Bronchus fibroblast of lung (primary cell): ENCODE measurements at places on chromosomes 5 and 9. TPM values are rescaled to one million over a fixed set of nuclear protein-coding genes. Genes with fewer than 3 reads are reported as not detected.

The BTNL3 gene
- total RNA-seq, result not detected in 2 replicates

The MEGF10 gene
- under 0.01 TPM in 1 of 2 replicates, not detected in the other for total RNA-seq

The ANKRD31 gene
- under 0.01 TPM in 2 replicates for total RNA-seq

The DND1 gene
- total RNA-seq, result 0.15 and 0.67 TPM in 2 replicates

The EFNA5 gene
- total RNA-seq, result 3.7 and 4.2 TPM in 2 replicates

The SPINK4 gene
- total RNA-seq, result not detected in 2 replicates
